Effector memory CD8-positive, alpha-beta T cell (primary cell): ENCODE measurements at places on chromosomes 13 and 19.

- no peak for DNase-seq
These were observed 15.1 kb downstream of the ZNRF4 start for GRCh38 chr19:5470264-5470671.

- no peak for DNase-seq
These were observed 112.4 kb upstream of the WASF3 start for GRCh38 chr13:26445092-26445491.

GRCh38 chr13:75771818-75772217, 135.7 kb downstream of the LMO7 start:
- DNase-seq: no peak

DNA sequence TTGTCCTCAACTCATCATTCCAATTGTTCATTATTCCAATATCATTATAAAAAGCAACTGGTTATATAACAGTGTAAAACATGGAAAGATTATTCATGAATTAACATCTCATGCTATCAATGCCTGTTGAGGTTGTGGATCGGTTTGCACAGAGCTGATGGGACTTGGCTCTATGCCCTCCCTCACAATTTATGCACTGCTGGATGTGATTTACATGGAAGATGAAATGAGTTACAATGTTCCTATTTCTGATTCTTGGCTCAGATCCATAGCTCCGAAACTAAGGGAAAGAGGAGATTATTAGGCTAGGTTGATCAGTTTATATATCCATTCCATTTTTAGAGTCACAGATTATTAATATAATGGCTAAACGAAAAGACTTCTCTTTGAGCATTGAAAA, 38.6 kb downstream of the SCEL start:
- no peak for DNase-seq

DNA sequence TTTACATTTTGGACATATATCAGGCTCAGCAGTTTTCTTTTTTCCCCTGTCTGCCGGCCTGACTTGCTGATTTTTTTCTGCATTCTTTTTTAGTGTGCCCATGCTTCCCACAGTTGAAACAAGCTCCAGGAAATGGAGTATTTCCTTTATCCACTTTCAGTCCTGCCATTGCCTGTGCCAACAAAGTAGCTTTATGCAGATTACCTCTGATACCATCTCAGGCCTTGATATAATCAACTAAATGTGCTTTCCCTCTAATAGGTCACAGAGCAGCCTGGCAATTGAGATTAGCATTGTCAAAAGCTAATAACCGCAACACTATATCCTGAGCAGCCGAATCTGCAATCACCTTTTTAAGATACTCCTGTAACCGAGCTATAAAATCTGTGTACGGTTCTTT, 9.2 kb downstream of the MRPS12 start:
- no peak for DNase-seq

DNA sequence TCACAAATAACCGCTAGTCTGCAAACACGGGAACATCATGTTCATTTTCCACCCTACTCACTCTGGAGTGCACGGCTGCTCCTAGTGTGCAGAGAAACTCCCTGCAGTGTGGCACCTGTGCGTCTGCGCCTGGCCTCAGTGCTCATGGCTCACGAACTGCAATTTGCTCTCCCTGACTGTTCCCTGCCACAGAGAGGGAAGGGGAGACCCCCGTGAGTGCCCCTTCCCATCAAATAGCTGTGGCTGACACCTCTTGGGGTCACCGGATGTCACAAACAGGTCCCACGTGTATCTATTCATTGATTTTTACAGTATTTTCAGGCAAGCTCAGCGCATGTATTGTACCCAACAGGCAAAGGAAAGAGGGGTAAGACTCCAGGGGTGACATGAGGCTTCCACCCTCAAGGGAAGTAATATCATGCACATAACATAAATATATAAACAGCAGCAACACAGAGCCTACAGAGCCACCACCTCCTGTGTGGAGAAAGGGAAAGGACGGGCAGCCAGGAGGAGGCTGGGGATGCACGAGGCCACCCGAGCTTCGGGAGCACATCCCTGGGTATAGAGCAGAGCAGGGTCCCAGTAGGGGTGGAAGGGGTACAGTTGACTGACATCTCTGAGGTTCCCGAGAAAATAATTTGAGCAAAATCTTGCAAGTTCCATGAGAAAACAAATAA, 140.3 kb upstream of the SOX1 start:
- DNase-seq: no peak

DNA sequence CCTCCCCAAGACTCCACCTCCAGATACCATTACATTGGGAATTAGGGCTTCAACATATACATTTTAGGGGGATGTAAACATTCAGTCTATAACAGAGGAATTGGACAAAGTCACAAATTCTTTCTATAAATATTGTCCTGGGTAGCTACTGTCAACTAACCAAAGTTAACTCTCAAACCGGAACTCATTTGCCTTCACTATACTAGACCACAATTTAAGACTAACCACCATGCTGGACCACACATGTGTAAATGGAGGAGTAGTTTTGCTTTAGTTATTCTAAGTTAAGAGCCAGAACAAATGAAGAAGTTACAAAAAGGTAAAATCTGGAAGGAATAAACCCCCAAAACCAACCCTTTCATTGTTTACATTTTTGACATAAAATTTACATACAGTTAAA, 222.8 kb downstream of the NDFIP2 start:
- no peak for DNase-seq

DNA sequence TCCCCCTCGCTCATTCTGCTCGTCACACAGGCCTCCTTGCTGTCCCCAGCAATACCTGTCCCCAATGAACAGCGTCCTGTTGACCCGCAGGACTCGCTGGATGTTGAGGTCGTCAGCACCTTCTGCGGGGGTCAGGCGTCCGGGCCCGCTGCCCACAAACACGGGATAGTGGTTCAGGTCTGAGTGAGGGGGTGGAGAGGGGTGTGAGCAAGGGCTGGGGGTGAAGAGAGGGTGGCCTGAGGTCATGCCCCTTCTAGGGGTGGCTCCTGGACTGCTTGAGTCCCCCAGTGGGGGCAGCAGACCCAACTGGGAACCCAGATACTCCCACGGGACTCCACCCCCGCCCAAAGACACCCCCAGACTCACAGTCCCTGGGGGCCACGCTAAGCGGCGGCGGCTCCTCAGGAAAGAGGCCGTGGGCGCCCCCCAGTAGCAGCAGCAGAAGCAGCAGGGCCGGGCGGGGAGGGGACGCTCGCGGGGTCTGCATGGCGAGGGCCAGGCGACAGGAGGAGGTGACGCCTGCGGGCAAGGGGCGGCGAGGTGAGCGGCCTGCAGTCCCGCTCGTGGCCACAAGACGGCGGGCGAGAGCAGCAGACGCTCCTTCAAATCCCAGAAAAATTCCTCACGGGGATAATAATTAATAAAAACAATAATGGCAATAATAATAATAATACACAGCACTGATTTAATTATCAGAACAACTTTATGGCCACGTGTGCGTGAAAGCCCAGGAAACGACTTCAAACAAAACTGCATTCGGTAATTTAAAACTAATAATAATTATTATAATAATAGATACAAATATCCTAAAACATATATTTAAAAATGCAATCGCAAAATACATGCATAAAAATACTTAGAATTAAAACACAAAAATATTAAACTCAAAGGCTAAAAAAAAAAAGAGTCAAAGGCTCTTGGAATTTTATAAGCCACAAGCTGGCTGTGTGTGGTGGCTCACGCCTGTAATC, 1.2 kb downstream of the SEMA6B start:
- peak; percentile 26 for DNase-seq

- no peak for DNase-seq
These were observed 13.6 kb upstream of the HAS1 start for GRCh38 chr19:51737389-51737788.

- peak; percentile 23 for DNase-seq
These were observed 8.9 kb upstream of the CYP4F3 start for GRCh38 chr19:15631817-15632216.

DNA sequence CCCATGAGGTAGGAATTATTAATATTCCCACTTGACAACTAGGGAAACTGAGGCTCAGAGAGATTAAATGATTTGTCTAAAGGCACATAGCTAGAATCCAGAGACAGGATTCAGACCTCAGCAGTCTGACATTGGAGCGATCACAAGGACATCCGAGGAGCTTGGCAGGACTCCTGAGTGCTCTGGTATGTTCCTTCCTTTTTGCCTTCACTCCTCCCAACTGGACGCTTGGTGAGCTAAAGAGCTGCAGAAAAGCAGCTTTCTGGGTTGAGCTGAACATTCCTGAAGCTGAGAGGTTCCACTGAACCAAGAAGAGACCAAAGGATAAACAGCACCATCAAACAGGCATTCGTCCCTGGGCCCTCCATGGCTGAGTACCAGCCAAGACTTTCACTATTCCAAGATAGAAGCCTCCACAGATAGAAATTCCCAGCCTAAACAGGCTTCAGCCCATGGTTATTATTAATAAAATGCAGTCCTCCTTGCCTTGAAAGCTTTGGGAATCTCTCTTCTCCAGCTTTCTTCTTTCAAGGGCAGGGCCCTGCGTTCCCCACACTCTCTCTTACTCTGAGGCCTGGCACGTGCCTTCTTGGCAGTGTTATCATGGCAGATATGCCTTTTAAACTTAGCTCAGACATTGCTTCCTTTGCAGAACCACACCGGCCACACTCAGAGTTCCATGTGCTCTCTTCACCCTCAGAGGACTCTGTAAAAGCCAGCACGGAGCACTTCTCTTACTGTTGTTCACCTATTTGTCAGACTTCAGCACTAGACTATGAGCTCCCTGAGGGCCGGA, 97.1 kb downstream of the CYSLTR2 start:
- DNase-seq: no peak

DNA sequence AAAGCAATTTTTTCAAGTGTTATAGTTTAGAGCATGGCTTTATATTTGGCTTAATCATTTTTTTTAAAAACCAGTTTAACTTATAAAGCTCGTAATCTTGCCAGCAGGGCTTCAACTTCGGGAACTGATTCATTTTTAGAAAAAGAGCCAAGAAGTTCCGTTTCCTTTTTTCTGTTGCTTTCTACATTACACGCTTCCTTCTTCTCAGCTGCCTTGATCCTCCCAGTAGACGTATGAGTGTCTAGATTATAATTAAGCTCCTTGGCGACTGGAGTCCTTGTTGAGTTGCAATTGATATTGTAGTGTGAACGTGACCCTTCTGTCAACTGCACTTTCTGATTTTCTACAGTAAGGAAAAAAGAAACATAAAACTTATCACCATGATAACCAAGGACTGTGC, 497.2 kb downstream of the DIAPH3 start:
- DNase-seq: no peak

DNA sequence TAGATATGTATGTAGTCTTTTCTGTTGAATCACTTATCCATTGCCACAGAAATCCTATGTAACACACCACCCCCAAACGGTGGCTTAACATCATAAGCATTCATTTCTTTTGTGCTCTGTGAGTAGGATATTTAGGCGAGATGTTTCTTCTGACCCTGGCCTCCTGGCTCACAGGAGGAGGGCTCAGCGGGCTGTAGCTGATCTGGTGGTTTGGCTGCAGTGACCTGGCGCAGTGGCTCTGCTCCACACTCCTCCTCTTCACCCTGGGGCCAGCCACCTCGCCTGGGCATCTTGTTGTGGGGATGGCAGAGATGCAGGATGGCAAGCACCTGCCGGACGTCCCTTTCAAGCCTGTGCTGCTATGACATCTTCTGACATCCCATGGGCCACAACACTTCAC, 147.1 kb upstream of the IRS2 start:
- DNase-seq: no peak

DNA sequence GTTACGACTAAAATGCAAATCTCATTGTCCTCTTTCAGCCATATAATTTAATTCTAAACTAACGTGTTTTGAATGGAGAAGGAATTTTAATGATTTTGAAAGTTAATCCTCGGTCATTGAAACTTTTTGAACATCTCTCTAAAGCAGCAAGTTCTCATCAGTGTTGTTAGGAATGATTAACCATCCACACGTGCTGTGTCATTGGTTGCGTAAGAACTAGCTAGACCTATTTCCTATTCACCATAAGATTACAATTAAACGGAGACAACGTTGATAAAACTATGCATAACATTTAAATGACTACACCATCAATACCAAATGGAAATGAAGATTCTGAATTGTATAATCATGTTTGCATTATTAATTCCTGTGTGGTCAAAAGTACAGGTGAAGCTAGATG, 155.6 kb upstream of the IRS2 start:
- DNase-seq: no peak

- DNase-seq: no peak
These were observed 152.4 kb downstream of the DCLK1 start for GRCh38 chr13:35978607-35979316.

GRCh38 chr19:7434391-7434790, 54.4 kb downstream of the PEX11G start:
- DNase-seq: no peak

DNA sequence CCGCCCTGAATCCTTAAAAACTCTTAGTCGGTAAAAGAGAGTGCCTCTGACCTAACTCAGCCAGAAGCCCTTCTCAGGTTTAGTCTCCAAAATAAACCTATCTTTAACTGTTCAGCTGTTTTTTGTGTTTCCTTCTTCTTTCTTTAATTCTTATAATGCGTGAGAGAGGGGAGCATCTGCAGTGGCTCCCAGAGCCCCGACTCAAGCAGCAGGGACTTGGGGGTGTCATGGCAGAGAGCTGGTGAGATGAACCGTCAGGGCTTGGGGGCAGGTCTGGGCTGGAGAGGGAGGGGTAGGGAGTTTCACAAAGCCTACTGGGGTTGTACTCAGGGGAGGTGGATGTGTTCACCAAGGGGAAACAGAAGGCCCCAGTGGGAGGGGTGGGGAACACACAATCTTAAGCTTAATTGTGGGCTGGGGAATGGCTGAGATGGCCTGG, 16.8 kb upstream of the SIGLEC6 start:
- no peak for DNase-seq

- DNase-seq: no peak
These were observed 7.4 kb upstream of the TPP2 start for GRCh38 chr13:102589301-102589822.

GRCh38 chr19:16185768-16186123, 536 bp downstream of the FAM32A start:
- no peak for DNase-seq

- DNase-seq: no peak
These were observed 13.2 kb upstream of the UQCR11 start for GRCh38 chr19:1618157-1619093.

DNA sequence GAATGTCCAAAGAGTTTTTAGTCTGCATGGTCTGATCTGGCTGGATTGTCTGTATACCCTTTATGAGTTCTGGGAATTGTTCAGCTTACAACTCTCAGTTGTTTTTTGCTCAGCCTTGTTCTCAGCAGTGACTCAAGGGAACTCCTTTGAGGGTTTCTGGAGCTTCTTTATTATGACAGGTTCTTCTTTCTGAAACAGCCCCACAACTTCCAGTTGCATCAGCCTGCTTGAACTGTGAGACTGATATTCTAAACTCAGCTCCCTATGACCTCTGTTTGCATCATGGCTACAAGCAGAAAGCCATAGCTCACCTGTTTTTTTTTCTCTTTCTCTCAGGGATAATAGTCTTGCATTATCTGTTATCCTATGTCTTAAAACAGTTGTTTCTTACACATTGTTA, 85.0 kb downstream of the TDRD3 start:
- no peak for DNase-seq
